ENCODE measurements at places on chromosomes 3 and 15. TPM values are rescaled to one million over a fixed set of nuclear protein-coding genes. Genes with fewer than 3 reads are reported as not detected.

DNA sequence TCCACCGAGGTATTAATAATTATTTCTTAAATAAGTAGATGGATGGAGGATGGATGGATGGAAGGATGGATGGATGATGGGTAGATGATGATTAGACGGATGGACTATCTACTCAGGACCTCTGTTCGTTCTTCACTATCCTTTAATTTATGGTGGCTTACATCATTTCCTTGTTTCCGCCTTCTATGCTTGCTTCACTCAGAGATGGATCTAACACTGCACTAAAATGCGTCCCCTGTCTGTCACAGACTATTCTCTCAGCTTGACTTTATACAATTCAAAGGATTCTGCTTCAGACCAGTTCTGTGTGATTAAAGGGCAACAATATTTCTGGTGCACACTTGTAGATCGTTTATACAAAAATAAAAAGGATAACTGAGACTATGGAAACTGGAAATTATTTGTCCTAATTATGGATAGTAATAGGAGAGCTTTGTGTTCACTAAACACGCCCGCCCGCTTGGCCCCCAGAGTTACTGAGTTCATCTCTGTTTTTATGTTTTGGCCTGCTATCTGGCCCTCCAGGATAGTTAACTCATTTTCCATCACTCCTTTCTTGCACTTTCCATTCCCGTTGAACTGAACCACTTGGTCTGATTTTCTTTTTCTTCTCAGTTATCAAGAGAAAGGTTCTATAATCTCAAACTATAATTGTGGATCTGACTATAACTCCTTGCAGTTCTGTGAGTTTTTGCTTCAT is 41.4 kb upstream of the CA12 start:
- no peak overlapping the region for H3K27ac ChIP-seq
- H3K4me1 ChIP-seq: no peaks in the 10 kb centered on the region
- H3K4me3 ChIP-seq: no peak overlapping the region
- DNase-seq: no peak
- H3K27me3 ChIP-seq: no peaks in the 10 kb centered on the region

DNA sequence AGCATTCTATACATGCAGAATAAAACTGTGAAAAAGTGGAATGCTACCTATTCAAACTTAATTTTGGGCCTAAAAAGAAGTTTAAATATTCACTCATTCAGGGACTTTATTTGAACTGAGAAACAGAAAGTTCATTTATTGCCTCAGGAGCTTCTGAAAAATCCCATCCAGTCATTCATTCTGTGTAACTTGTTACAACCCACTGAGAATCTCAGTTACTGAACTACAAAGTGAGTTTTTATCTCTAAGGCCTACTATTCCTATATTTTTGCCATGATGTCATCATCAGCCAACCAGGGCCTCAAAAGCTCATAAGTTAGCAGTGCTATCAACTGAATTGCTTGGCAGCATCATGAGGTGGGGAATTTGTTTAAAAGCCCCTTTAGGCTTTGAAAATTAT is 98.0 kb upstream of the BOC start:
- H3K4me3 ChIP-seq: no peak overlapping the region
- no peaks in the 10 kb centered on the region for H3K36me3 ChIP-seq
- no peaks in the 10 kb centered on the region for H3K4me1 ChIP-seq
- H3K27ac ChIP-seq: no peak overlapping the region
- DNase-seq: no peak

GRCh38 chr3:122516846-122517360 is 2.2 kb upstream of the KPNA1 start:
- peaks cover 8% of the 10 kb centered on the region for H3K4me1 ChIP-seq
- no peak for DNase-seq
- no peak overlapping the region for H3K27ac ChIP-seq
- H3K27me3 ChIP-seq: no peaks in the 10 kb centered on the region
- no peaks in the 10 kb centered on the region for H3K36me3 ChIP-seq

Gene HERC2
- 88.7 TPM for total RNA-seq

All from H1 (cell line).